ENCODE measurements at places on chromosomes 16 and 17.

- DNase-seq, result no peak
Measured at GRCh38 chr16:49003022-49003421, 278.6 kb downstream of the CBLN1 start.

GRCh38 chr17:12842936-12843335, 53.6 kb downstream of the ARHGAP44 start:
- no peak for DNase-seq

DNA sequence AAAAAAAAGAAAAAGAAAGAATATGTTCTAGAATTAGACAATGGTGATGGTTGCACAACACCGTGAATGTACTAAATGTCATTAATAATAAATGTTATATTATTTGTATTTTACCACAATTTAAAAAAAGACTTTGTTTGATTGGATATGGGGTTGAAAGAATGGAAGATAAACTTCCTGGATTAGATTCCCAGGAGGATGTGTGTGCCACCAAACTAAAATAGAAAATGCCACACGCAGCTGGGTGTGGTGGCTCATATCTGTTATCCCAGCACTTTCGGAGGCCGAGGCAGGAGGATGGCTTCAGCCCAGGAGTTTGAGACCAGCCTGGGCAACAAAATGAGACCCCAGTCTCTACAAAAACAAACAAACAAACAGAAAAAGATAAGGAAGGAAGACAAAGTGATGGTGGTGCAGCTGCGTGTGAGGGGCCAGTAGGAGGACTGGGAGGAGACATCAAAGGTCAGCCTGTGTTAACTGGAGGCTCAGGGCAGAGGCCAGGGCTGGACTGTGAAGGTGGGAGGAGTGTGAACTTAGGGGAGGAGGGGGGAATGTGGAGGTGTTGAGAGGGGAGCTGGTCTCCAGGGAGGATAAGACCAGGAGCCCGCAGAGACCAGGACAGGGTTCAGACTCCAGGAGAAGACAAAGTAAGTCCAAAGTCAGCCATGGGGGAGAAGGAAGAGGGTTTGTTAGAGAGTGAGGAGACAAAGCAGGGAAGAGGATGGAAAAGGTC, 4.1 kb downstream of the PECAM1 start:
- no peak for DNase-seq

DNA sequence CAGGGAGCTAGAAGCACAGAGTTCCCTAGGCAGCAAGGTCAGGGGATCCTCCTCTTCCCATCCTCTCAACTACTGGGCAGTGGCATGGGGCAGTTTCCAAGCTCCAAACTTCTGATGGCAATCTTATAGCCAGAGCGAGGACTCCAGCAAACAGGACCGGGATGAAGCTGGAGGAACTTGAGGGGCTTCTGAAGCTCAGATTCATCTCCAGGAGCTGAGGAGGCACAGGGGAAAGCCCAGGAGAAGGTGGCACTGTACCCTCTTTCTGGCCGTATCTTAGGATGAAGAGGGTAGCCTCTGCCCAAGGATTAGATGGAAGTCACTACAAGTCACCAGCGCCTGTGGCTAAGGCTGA, 50.0 kb upstream of the RPL38 start:
- DNase-seq, result no peak

DNA sequence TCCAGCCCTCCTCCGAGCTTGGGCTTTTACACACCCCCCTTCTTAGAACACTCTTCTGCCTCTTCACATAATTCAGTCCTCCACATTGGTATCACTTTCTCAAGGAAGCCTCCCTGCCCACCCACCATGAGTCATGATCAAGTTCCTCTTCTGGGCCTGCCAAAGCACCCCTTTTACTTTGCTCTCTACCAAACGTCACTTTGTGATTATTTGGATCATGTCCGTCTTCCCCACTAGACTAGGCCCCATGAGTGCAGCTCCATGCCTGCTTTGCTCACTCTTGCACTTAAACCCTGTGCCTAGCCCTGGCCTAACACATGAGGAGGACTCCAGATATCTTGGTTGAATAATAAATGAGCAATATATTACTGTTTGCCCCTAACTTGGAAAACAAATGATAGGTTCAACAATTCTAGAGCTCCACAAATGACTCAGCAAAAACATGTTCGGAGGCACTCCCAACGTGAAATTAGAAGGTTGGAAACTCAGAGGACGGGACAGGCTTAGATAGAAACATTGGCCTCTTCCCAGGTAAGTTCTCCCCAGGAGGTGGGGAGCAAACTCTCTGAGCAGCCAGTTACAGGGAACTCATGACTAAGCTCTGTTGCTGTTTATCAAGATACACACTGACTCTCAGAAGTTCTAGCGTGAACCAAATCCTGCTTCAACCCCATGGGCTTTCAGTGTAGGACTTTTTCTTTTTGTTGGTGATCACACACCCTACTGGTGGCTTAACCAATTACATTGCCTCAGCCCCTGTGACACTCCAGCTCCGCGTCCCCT, 28.3 kb downstream of the G6PC1 start:
- peak; percentile 12 for DNase-seq

DNA sequence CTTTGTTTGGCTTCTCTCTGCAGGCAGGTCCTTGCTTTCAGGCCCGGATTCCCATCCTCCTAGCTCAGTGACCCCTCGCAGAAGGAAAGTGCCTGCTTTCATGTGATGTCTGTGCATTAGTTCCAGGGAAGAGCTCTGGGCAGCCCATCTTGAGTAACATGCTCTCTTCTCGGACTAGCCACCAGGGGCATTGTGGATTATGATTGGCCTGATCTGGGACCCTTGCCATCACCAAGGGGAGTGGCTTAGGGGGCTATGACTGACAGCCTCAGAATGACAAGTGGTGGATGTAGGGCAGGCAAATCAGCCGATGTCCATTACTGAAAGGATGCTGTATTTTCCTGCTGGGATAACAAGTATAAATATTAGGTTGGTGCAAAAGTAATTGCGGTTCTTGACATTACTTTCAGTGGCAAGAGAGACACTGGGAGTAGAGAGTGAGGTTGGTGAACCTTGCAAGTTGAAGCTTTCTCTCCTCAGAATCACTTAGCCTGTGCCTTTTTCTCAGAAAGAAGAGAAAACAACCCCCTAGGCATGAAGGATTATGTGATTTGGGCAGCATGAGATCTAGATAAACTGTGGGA, 71.5 kb upstream of the MPHOSPH6 start:
- no peak for DNase-seq

- DNase-seq, result no peak
Measured at GRCh38 chr17:22461460-22462145, 769.3 kb downstream of the KCNJ18 start.

DNA sequence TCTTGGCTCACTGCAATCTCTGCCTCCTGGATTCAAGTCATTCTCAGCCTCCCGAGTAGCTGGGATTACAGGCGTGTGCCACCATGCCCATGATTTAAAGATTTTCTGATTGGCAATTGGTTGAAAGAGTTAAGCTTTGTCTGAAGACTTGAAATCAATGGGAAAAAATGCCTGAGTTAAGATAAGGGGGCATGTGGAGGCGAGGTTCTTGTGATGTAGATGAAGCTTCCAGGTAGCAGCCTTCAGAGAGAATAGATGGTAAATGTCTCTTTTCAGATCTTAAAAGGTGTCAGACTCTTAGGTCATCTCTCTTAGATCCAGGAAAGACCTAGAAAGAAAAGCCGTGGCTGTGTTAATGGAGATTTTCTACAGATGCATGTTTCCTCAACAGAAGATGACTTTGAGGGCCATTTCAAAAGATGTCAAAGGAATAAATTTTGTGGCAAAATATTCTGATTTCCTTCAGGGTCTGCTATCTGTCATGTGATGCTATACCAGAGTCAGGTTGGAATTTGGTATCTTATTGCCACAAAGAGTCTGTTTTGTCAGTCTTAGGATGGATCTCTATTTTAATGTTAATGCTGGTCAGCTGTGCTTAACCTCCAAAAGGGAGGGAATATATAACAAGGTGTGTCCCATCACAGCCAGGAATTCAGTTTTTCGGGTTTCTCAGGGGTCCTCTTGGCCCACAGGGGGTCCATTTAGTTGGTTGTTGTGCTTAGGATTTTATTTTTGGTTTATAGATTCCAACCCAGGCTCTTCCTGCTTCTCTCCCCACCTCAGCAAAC, 58.3 kb upstream of the AKTIP start:
- no peak for DNase-seq

- DNase-seq, result no peak
Measured at GRCh38 chr16:15686287-15686686, 36.2 kb downstream of the NDE1 start.

GRCh38 chr17:5705081-5705875, 121.0 kb upstream of the NLRP1 start:
- no peak for DNase-seq

- no peak for DNase-seq
Measured at GRCh38 chr16:505479-506245, 21.9 kb upstream of the CAPN15 start.

DNA sequence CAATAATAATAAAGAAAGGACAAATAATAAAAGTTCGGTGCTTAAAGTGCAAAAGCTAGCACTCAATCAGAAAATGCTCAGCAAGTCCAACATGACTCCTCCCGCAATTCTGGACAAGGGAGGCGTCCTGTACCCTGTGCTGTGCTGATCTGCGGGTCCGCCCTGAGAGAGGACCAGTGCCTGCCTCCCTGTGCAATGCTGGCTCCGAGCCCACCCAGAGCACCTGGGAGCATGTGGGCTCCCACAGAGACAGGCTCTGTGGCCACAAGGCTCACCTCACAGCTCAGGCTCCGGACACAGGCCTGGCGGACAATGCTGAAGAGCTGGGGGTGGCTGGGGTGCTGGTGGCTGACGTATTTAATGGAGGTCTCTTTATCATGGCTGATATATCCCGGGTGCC, 11.1 kb downstream of the FLCN start:
- no peak for DNase-seq

Measured in CD4-positive, alpha-beta T cell treated with Interleukin-10 for 1 hour (primary cell).